ENCODE measurements at places on chromosomes 7 and 10.

GRCh38 chr7:64881461-64882287 lies 21.4 kb upstream of the ZNF273 start:
- H3K4me3 ChIP-seq: peak overlapping the region; percentile 65
- H3K27ac ChIP-seq: no peak overlapping the region
- DNase-seq: no peak
- no peaks in the 10 kb centered on the region for H3K27me3 ChIP-seq
- no peaks in the 10 kb centered on the region for H3K4me1 ChIP-seq

- H3K4me1 ChIP-seq: no peaks in the 10 kb centered on the region
- no peak overlapping the region for H3K27ac ChIP-seq
- H3K27me3 ChIP-seq: no peaks in the 10 kb centered on the region
- H3K4me3 ChIP-seq: no peak overlapping the region
- H3K36me3 ChIP-seq: no peaks in the 10 kb centered on the region
These were observed 53.8 kb upstream of the INHBA start for GRCh38 chr7:41756650-41757182.

GRCh38 chr7:77348371-77348813 lies 67.8 kb downstream of the GSAP start:
- no peak overlapping the region for H3K4me3 ChIP-seq
- DNase-seq: peak; percentile 66
- no peak overlapping the region for H3K27ac ChIP-seq
- H3K27me3 ChIP-seq: no peaks in the 10 kb centered on the region

- peak overlapping the region; percentile 14 for H3K27ac ChIP-seq
- DNase-seq: no peak
- H3K27me3 ChIP-seq: no peaks in the 10 kb centered on the region
- peaks cover 54% of the 10 kb centered on the region for H3K4me1 ChIP-seq
- 0 out of 2 replicates have a peak overlapping the region, but pooled peaks have one; percentile 27 for H3K4me3 ChIP-seq
These were observed 49.2 kb downstream of the MKX start for GRCh38 chr10:27696466-27696865.

GRCh38 chr10:2120746-2121145 lies 383.4 kb upstream of the ADARB2 start:
- no peak overlapping the region for H3K27ac ChIP-seq
- H3K27me3 ChIP-seq: no peaks in the 10 kb centered on the region
- DNase-seq: no peak
- H3K4me3 ChIP-seq: no peak overlapping the region

- H3K4me1 ChIP-seq: no peaks in the 10 kb centered on the region
- H3K4me3 ChIP-seq: no peak overlapping the region
- no peak overlapping the region for H3K27ac ChIP-seq
- DNase-seq: no peak
These were observed 80.7 kb upstream of the NANOS1 start for GRCh38 chr10:118948786-118949185.

DNA sequence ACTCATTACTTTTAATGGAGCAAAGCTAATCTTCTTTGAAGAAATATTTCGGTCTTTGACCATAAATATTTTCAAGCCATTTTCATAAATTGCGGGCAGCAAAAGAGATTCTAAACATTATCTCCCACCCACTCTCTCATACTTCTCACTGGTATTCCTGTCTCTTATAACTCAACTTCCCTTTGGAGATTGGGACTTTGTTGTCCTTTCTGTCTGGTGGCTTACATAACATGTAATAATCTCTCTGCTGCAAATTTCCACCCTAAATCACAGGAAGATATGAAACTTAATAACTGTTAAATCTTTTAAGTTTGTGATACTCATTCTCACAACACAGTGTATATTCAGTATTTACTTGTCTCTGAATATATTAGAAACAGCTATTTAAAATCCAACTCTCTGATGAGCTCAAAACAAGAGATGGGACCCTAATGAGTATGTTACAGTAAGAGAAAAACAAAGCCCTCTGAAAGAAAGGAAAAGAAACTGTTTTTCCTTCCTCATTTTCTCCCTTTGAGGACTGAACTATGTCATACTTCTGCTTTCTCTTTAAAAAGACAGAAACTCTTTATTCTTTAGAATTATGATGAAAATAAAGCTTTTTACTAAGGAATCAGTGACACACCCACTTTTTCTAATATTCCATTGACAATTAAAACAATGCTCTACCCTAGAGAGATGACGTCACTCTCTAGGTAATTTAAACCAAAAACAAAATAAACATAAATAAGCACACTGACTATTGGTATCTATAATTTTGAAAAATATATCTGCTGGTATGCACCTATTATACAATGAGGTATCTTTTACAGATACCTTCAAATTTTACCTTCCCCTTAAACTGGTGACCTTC lies 14.7 kb downstream of the CALCR start:
- DNase-seq: no peak
- H3K4me1 ChIP-seq: no peaks in the 10 kb centered on the region
- H3K27me3 ChIP-seq: no peaks in the 10 kb centered on the region
- no peak overlapping the region for H3K27ac ChIP-seq

- H3K27ac ChIP-seq: no peak overlapping the region
- no peak overlapping the region for H3K4me3 ChIP-seq
- H3K27me3 ChIP-seq: no peaks in the 10 kb centered on the region
- peaks cover 9% of the 10 kb centered on the region for H3K4me1 ChIP-seq
These were observed 212.3 kb upstream of the SLC26A5 start for GRCh38 chr7:103658055-103659005.

DNA sequence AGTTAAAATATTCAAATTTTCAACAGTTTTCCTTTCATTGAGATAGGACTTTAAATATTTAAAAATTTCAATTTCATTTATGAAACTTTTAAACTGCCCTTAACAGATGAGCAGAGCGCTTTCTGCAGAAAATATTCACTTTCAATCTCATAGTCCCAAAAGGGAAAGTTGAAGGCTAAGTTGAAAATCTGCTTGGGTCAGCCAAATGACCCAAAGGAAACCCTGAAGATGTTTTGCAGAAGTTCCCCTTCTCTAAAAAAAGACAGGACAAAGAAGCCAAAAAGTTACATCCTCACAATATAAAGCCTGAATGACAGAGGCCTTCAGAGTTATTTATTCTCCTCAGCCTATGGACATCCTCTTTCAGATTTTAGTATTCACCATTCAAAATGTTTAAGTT lies 17.6 kb upstream of the SCIN start:
- no peak for DNase-seq
- no peaks in the 10 kb centered on the region for H3K36me3 ChIP-seq
- no peaks in the 10 kb centered on the region for H3K27me3 ChIP-seq
- no peak overlapping the region for H3K4me3 ChIP-seq

- no peak overlapping the region for H3K27ac ChIP-seq
- no peaks in the 10 kb centered on the region for H3K27me3 ChIP-seq
These were observed 146.0 kb upstream of the NAMPT start for GRCh38 chr7:106430535-106431455.

GRCh38 chr7:25831062-25831691 lies 320.8 kb upstream of the NFE2L3 start:
- peaks cover 17% of the 10 kb centered on the region for H3K4me1 ChIP-seq
- no peak for DNase-seq
- H3K36me3 ChIP-seq: no peaks in the 10 kb centered on the region
- no peak overlapping the region for H3K4me3 ChIP-seq

- no peak overlapping the region for H3K27ac ChIP-seq
- no peaks in the 10 kb centered on the region for H3K27me3 ChIP-seq
- H3K4me1 ChIP-seq: no peaks in the 10 kb centered on the region
- no peaks in the 10 kb centered on the region for H3K36me3 ChIP-seq
These were observed 86.0 kb upstream of the ARID5B start for GRCh38 chr10:61815496-61815895.

- peaks cover 7% of the 10 kb centered on the region for H3K4me1 ChIP-seq
- H3K36me3 ChIP-seq: no peaks in the 10 kb centered on the region
- no peak overlapping the region for H3K27ac ChIP-seq
- no peaks in the 10 kb centered on the region for H3K27me3 ChIP-seq
- DNase-seq: peak; percentile 36
- H3K4me3 ChIP-seq: no peak overlapping the region
These were observed 73.8 kb upstream of the EFCAB10 start for GRCh38 chr7:105655067-105655466.

DNA sequence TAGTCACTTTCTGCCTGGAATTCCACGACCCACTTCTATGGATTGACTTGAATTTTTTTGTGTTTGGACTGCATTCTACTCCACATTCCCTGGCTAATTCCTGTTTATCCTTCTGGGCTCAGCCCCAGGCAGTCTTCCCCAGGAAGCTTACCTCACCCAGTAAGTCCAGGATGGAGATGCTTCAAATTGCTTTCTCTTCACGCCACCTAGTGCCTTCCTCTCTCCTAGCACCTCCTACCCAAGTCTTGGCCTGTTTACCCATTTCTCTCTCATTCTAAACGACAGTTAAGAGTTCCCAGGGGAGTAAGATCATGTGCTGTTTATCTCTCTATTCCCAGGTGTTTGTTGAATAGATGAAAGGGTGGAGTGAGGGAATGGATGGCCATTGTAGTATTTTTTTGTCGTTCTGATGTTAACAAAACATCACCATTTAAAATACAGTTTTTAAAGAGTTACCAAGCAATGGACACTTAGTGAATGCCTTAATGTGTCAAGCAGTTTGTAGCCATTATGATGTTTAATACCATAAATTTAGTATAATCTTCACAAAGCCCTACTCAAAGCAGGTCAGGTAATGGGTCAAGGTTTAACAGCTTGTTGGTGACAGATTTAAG lies 45.5 kb upstream of the TARP start:
- no peaks in the 10 kb centered on the region for H3K36me3 ChIP-seq
- H3K4me3 ChIP-seq: no peak overlapping the region
- H3K4me1 ChIP-seq: peaks cover 36% of the 10 kb centered on the region
- no peaks in the 10 kb centered on the region for H3K27me3 ChIP-seq

- H3K4me1 ChIP-seq: peaks cover 28% of the 10 kb centered on the region
- no peaks in the 10 kb centered on the region for H3K36me3 ChIP-seq
- no peaks in the 10 kb centered on the region for H3K27me3 ChIP-seq
- no peak overlapping the region for H3K4me3 ChIP-seq
- peak; percentile 78 for DNase-seq
These were observed 136.4 kb downstream of the RPS24 start for GRCh38 chr10:78170026-78170475.

DNA sequence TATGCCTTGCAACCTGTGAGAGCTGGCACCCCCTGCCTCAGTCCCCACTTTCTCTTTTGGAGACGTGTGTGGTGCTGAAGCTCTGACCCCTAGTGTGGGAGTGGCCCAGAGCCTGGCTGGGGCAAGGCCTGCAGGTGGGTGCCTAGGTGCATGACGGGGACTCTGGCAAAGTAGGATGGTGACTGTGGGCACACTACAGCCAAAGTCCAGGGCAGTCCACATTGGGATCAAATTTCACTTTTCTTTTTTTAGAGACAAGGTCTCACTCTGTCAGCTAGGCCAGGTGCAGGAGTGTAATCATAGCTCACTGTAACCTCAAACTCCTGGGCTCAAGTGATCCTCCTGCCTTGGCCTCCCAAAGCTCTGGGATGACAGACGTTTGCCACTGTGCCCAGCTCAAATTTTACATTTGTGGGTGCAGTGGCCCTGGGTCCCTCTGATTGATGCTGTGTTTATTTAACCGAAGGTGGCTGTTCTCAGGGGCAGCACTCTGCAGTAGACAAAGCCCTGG lies 52.3 kb downstream of the NEURL1 start:
- H3K36me3 ChIP-seq: no peaks in the 10 kb centered on the region
- no peaks in the 10 kb centered on the region for H3K4me1 ChIP-seq
- peaks cover 13% of the 10 kb centered on the region for H3K27me3 ChIP-seq
- DNase-seq: no peak
- no peak overlapping the region for H3K27ac ChIP-seq

DNA sequence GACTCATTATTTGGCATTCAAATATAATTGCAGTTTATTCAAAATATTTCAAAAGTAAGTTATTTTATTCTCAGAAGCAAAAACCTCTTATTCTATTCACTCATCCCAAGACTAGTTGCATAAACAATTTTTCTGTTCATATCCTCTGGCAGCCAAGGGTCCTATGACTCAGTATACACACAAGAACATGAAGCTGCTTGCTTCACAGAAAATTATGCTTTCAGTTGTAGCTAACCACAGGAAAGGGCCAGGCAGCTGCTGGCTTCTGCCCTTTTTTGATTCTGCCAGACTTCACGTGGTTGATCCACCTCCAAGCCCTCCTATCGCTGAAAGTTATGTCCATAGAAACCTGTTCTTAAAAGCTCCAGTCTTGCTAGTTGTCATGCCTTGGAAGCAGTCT lies 108.8 kb downstream of the ABCA13 start:
- H3K36me3 ChIP-seq: no peaks in the 10 kb centered on the region
- DNase-seq: peak; percentile 65
- no peaks in the 10 kb centered on the region for H3K4me1 ChIP-seq
- H3K27me3 ChIP-seq: no peaks in the 10 kb centered on the region

- no peak for DNase-seq
- H3K27me3 ChIP-seq: no peaks in the 10 kb centered on the region
- no peak overlapping the region for H3K4me3 ChIP-seq
These were observed 16.2 kb downstream of the SLC29A3 start for GRCh38 chr10:71335173-71335708.

- no peaks in the 10 kb centered on the region for H3K36me3 ChIP-seq
- no peak overlapping the region for H3K4me3 ChIP-seq
- DNase-seq: no peak
These were observed 162.7 kb downstream of the DGKB start for GRCh38 chr7:14739841-14740185.

GRCh38 chr10:117003336-117003735 lies 1.7 kb downstream of the SHTN1 start:
- no peak overlapping the region for H3K27ac ChIP-seq
- DNase-seq: no peak

GRCh38 chr7:55247428-55247827 lies 117.7 kb upstream of the LANCL2 start:
- DNase-seq: peak; percentile 39
- peaks cover 38% of the 10 kb centered on the region for H3K4me1 ChIP-seq
- H3K27me3 ChIP-seq: no peaks in the 10 kb centered on the region
- no peak overlapping the region for H3K27ac ChIP-seq

- DNase-seq: peak; percentile 57
- H3K36me3 ChIP-seq: no peaks in the 10 kb centered on the region
- no peaks in the 10 kb centered on the region for H3K27me3 ChIP-seq
- no peak overlapping the region for H3K4me3 ChIP-seq
- no peaks in the 10 kb centered on the region for H3K4me1 ChIP-seq
- H3K27ac ChIP-seq: no peak overlapping the region
These were observed 157.2 kb upstream of the ZNF92 start for GRCh38 chr7:65216469-65216868.

GRCh38 chr10:133379152-133379800 lies at the start of gene PAOX:
TSS of gene PAOX (plus strand) at chr10:133379262. CDS start at chr10:133379317, 55 bp downstream.
- DNase-seq: peak; percentile 71
- H3K36me3 ChIP-seq: no peaks in the 10 kb centered on the region
- no peak within 1 kb of the TSS for H3K27ac ChIP-seq
- H3K4me1 ChIP-seq: no peaks in the 10 kb centered on the region

DNA sequence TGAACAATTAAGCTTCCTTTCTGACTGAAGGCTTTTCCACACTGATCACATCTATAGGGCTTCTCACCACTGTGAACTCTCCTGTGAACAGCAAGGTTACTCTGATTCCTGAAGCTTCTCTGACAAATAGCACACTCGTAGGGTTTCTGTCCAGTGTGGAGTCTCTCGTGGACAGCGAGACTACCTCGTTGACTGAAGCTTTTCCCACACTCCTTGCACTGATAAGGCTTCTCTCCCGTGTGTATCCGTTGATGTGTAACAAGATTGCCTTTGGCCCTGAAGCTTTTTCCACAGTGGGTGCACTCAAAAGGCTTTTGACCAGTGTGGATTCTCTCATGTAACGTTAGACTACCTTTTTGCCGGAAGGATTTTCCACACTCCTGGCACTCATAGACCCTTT lies 4.4 kb downstream of the ZNF32 start:
- no peaks in the 10 kb centered on the region for H3K4me1 ChIP-seq
- no peak overlapping the region for H3K4me3 ChIP-seq
- H3K27me3 ChIP-seq: no peaks in the 10 kb centered on the region
- no peak overlapping the region for H3K27ac ChIP-seq
- peak; percentile 33 for DNase-seq

- no peak overlapping the region for H3K27ac ChIP-seq
- DNase-seq: no peak
- no peaks in the 10 kb centered on the region for H3K36me3 ChIP-seq
- no peak overlapping the region for H3K4me3 ChIP-seq
- peaks cover 7% of the 10 kb centered on the region for H3K27me3 ChIP-seq
These were observed 85.5 kb upstream of the GNA12 start for GRCh38 chr7:2929321-2930201.

All from GM23248 (cell line).